Aorta (tissue), 5 donors: ENCODE measurements at places on chromosomes 1 and 21.

DNA sequence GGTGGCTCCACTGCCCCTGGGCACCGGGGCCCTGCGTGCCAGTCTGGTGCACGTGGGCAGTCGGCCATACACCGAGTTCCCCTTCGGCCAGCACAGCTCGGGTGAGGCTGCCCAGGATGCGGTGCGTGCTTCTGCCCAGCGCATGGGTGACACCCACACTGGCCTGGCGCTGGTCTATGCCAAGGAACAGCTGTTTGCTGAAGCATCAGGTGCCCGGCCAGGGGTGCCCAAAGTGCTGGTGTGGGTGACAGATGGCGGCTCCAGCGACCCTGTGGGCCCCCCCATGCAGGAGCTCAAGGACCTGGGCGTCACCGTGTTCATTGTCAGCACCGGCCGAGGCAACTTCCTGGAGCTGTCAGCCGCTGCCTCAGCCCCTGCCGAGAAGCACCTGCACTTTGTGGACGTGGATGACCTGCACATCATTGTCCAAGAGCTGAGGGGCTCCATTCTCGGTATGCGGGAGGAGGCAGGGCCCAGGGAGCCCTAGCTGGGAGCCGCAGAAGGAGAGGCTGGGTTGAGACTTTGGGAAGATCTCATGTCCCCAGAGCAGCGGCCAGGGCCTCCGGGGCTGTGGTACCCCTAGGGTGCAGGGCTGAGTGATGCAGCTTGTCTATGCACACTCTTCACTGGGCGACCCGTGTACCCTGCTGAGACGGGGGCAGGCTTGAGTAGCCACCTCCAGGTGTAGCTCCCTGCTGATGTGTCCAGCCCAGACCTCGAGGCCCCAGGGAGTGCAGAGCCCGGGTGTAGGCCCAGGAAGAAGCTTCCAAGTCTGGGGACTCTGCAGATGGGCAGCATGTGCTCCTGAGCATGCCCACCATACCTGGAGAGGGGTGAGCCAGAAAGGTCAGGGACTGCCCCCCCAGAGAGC lies 1.8 kb downstream of the VWA1 start:
- no peak for DNase-seq

DNA sequence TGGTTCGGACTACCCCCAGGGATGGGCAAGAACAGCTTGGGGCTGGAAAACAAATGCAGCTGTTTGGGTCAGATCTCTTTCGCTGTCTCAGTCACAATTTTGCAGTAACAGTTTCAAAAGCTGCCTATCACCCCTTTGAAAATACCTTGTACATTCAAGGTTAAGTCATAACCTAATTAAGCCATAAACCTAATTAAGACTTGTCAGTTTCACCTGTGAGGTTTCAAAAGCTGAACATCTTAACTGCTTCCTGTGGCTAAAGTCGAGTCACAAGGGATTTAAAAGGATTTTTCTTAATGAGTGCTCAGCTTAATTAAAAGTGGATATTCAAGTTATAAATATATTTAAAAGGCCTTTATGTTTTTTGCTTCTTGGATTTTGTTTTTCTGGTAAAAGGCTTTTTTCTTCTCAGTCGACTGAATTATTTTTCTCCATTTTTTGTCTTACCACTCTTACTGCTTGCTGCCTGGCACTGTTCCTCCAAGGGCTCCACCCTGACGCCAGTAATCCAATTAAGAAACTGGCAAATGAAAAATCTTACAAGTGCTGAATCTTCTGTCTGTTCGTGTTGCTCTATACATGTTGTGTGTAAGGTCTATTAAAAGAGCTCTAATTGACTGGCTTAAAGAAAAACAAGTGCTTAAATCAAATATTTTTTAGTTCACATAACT lies 31.3 kb downstream of the CBR1 start:
- no peak for DNase-seq

GRCh38 chr1:50112193-50112592 lies 3.5 kb downstream of the ELAVL4 start:
- no peak for DNase-seq

GRCh38 chr1:112513112-112513870 lies 4.5 kb downstream of the WNT2B start:
- no peak for DNase-seq

DNA sequence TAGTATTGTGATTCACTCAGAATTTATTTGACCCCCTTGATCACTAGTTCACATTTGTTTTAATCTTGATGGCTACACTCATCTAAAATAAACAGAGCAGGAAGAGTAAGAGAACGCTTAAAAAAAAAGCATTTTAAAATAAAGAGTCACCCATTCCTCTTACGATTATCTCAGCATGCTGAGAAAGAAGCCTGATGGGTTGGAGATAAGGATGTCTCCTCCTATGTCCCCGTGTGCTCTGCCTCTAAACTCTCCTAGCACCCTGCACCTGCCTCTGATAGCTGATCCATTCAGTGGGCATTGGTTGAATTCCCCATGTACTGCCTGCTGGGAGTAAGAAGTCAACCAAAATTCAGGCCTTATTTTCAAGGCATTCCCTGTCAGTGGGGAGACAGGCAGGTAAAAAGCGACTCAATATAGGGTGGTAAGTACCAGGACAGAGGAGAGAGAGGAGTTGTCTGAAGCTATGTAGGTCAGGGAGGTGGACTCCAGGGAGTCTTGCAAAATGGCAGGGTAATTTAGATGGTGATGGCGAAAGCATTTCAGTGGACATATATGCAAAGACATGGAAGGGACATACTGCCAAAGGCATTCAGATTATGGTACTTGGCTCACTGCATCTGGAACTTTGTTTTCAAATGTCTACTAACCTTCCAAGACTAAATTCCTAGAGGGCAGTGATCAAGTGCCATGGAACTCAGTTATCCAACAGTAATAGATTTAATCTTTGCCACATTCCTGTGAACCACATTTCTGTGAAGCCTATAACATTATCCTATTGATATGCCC lies 18.4 kb downstream of the ELAVL4 start:
- no peak for DNase-seq

DNA sequence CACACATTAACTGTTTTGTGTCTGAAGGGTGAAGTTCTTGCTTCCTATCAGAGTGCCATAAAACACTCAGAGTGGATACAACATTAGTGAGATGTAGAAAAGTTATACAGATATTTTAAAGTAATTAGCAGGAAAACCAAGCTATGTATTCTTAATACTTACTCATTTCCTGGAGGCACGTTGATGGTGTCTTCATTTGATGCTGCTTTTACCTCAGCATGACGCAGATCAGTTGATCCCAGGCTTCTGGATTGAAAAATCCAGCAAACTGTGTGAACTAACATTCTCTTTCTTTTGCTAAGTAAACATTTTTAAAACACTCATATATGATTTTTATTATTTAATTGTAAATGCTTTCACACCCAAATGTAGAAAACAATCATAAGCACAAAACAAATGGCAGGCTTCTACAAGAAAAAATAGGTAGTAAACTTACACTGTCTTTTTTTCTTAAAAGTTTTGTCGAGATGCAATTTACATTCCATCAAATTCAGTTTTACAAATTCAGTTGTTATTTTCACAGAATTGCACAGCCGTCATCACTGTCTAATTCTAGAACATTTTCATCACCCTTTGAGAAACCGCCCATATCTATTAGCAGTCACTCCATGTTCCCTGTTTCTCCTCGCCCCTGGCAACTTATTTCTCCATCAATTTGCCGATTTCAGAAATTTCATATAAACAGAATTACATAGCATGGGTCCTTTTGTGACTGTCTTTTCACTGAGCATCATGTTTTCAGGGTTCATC lies 198.9 kb downstream of the LRRC7 start:
- no peak for DNase-seq

DNA sequence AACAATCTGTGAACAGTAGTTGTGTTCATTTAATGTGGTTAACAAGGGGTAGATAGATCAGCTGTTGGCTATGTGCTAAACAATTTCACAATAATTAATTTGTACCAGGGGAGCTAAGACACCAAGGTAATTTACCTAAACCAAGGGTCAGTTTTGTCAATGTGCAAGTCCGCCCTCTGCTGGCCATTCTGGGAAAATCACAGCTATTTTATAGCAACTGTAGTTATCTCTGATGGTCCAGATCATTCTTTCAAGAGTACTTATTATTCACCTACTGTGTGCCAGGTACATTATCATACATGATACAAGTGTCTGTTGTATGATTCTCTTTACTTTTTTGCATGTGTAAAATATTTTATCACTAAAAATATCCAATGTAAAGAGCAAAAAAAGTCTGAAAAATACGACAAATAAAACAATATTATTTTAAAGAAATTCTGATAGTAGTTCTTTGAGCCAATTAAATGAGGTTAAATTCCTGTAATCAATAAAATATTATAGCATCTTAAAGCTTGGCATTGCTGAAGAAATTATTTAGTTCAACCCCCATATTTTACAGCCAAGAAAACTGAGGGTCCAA lies 312.3 kb upstream of the FAM78B start:
- no peak for DNase-seq
